ENCODE measurements at places on chromosomes 5 and 9.

- no peak for DNase-seq
Measured at GRCh38 chr5:170941788-170942187, 80.0 kb downstream of the RANBP17 start.

DNA sequence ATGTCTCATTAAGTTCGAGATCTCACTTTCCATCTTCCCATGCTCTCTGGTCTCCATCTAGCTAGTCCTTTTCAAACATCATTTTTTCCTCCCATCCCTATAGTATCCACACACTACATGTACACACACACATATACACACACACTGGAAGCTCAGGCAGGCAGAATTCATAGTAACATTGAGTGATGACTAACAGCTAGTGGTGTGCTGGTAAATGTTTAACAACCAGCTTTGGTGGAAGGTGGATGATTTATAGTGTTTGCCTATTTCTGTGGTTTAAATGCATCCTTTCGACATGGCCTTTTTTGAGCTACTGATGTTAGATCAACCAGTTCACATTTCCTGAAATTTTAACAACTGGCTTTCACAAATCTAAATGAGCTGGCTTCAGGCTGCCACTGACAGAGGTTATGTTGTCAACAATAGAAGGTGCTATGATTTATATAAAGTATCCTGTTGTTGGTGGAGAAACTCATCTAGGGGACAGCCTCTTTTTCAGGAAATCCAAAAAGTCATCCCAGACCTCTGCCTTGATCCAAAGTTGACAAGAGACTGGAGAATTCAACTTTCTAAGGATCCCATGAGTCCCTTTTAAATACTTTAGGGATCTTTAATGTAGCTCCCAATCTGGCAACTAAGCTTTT is 117.8 kb downstream of the CCDC192 start:
- no peak for DNase-seq

DNA sequence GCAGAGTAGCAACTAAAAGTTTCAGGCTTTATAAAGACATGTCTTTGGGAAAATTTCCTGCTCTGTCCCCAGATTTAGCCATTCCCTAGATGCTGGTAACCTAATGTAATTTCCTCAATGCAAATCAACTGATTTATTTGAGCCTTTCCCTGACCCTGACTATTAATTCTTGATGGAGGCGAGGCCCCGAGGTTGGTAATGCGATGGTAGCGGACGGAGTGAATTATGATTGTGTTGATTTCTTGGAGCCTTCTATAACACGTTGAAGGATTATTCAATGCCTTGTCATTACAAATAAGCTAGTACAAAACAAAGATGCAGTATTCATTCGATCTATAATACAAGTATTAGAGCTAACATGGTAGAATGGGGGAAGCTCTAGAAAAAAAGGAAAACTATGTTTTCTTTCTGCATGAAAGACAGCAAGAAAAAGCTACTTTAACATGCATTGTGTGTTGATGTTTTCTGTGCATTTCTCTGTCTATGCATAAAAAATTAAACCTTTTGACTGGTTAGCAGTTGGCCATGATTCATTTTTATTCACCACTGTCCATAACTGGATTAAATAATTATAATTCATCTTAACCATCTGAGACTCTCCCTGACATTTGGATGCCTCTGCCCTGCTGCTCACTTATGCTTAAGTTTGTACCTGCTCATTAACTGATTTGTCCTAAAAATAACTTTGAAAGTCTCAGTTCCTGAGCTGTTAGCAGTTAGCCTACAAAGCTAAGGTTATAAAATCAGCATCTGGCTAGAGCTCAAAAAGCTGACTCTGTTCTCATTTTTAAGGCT is 490.2 kb upstream of the NUDT12 start:
- no peak for DNase-seq

DNA sequence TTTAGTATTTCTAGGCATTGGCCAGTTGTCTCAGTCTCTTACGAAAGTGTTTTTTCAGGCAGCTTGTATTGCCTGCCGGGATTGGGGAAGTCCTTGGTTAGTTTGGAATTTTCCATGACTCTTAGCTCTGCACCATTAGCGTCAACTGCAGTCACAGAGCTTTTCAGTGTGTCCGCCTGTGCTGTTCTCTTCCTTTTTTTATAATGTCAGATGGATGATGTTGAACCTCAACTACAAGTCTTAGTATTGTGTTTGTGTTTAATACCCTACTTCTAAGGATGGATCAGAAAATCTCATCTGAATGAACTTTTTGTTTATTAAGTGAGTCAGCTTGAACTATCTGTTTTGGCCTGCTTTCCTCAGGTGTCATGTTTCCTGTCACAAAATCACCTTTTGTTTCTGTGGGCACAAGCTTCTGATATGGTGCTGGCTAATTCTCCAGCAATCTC is 33.1 kb downstream of the ATP6V0E1 start:
- no peak for DNase-seq

DNA sequence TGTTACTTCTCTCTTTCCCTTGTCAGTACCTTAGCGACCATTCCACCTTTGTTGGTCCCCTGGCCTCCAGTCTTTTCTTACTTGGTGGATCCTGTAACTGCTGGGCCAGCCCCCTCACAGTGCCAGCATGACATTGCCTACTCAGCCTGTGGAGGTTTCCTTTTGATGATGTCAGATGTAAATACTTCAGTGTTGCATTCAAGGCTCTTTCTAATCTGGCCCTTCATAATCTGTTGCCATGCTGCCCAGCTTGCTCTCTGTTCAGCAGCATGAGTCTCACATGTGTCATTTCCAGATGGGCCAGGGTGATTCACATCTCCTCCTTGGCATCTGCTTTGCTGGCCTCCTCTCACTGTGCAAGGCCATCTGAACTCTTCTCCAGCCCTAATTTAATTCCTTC is 57.1 kb downstream of the MAST4 start:
- no peak for DNase-seq

DNA sequence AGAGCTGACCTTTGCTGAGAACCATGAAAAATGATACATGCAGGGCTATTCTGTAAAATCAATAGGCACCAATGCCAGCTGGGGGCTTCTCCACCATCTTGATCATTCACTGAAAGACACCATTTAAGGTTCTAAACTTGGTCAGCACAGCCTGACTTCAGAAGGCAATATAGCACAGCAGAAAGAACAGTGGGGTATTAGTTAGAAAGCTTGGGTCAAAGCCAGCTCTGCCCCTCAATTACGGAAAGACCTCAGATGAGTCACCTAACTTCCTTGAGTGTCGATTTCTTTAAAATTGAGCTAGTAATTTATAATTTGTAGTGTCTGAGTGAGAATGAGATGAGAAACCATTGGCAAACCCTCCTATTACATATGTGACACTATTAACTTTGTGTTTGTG is 3.4 kb downstream of the TNC start:
- DNase-seq = no peak

GRCh38 chr9:86241216-86241615 is 18.2 kb downstream of the C9orf153 start:
- DNase-seq = no peak

- no peak for DNase-seq
Measured at GRCh38 chr5:33120671-33121070, 320.1 kb upstream of the TARS1 start.

DNA sequence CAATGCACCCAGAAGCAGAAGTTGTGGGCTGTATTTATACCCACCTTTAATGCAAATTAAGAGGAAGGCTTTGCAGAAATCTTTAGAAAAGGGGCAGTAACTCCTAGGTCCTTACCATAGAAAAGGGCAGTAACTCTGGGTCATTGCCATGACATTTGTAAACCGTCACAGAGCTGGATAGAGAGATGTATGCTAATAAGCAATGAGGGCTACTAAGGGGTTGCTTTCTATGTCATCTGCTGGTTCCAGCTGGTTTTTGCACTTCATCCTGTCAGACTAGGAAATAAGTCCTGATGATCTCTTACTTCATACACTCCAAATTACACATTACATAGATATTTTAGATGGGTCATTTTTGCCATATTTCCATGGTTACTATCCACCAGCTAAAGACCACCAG is 299.1 kb upstream of the TYRP1 start:
- DNase-seq = no peak

DNA sequence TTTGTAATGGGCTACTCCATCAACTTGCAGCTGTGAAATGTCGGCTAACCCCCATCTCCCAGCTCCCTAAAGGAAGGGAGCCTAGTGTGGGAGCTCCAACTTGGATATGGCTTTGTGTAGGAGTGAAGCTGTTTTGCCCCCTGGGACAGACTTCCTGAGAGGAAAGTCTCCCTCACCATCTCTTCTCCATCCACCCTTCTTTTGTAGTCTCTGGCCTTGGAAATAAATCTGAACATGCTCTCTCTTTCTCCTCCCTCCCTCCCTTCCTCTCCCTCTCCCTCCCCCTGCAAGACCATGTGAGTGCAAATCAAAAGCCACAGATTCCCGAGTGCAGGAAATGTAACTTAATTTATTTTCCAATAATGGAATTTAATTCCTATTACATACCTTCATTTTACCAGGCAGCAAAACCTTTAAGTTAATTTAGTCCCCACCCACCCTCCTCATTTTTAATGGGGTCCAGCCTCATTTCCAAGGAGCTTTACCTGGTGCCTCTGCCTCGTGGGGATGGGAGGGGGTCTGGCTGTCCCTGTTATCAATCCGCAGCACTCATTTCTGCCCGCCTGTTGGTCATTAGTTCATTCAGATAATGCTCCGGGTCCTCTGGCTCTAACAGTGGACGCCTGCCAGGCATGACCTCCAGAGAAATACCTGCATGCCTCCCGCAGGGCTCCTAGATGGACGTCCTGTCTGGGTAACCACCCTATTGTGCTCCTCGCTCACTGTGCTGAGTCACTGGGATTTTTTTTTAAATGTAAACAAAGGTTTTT is 122.9 kb upstream of the TAF11L2 start:
- DNase-seq = no peak

Measured in T47D (cell line).